ENCODE measurements at places on chromosomes 4 and X.

DNA sequence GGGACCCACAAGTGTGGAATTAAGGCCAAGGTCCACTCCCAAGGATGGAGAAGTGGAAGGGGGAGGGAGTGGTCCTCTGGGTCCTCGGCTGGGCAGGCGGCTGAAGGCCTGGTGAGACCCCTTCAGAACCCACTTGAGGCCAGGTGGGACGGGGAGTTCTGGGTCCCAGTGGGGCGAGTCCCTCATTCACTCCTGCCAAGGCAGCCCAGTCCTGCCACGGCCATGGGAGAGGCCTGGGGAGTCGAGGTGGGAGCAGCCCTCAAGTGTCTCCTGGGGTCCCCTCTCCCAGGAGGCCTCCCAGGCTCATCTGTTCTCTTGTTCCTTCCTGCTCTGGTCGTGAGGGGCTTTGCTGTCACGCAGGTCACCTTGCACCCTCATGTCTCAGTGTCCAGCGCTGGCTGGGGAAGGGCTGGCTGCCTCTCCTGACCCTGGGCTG lies 6.1 kb upstream of the SH3BP2 start:
- DNase-seq = no peak

GRCh38 chrX:84144281-84144680 lies 43.7 kb downstream of the RPS6KA6 start:
- no peak for DNase-seq

DNA sequence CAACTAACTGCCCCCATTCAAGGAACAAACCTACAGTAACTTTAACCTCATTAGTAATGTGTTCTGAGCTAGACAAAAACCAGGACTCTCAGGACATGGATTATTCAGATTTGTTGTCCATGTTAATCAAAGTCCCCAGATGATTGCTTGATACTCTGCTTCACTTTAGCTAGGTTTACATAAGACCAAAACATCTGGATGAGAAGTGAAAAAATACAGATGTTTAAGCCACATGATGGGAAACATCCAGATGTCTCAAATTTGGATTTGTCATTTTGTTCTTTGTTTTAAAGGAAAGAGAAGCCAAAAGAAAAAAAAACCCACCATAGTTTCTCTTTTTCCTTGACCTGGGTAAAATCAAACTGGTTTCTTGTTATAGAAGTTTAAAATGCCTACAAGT lies 48.5 kb upstream of the NRK start:
- no peak for DNase-seq

GRCh38 chr4:55321707-55322264 lies 24.3 kb upstream of the SRD5A3 start:
- peak; percentile 64 for DNase-seq

- DNase-seq = no peak
Observed at GRCh38 chr4:155974476-155974749, 20.7 kb upstream of the CTSO start.

DNA sequence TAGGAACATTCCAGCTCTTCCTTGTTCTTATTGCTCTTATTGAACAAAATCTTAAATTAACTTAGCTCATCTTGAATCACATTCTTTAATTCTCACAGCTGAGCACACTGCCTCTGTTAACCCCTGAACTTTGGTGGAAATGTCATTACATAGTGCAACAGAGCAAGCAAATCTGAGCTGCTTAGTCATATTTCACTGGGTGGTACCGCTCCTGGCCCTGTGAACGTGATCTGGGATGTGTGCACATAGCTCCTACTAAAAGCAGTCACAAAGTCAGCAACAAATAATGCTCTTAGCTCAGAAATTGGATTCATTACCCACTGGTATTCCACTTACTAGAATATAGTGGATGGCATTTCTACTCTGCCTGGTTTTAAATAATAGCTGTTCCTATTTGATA lies 27.9 kb downstream of the ARHGEF6 start:
- no peak for DNase-seq
